NCI-H82 (cell line): ENCODE measurements at places on chromosomes 13 and 19.

- DNase-seq = no peak
Measured at GRCh38 chr19:39951686-39952085, 17.3 kb upstream of the FCGBP start.

DNA sequence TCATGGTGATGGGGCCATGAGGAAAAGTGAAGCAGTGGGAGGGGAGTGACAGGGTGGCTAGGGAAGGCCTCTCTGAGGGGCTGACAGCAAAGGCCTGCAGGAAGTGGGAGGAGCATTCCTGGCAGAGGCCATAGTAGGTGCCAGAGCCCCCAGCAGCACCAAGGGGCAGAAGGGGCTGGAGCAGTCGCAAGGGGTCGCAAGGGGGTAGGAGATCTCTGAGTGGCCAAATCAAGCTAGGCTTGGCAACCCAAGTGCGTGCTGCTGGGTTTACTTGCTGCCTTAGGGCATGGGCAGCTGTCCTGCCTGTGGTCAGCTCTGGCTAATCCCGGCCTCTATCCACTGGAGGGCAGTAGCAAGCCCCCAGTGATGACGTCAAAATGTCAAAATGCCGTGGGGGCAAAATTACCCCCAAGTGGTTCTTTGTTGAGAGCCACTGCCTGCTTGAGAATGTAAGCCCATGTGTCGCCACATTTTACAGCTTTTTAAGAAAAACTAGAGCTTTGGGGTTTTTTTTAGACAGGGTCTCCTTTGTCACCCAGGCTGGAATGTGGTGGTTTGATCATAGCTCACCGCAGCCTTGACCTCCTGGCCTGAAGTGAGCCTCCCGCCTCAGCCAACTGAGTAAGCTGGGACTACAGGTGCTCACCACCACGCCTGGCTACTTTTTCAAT, 11.8 kb downstream of the CCDC97 start:
- DNase-seq = peak; percentile 56

GRCh38 chr13:83975655-83976165, 93.4 kb upstream of the SLITRK1 start:
- DNase-seq = no peak

DNA sequence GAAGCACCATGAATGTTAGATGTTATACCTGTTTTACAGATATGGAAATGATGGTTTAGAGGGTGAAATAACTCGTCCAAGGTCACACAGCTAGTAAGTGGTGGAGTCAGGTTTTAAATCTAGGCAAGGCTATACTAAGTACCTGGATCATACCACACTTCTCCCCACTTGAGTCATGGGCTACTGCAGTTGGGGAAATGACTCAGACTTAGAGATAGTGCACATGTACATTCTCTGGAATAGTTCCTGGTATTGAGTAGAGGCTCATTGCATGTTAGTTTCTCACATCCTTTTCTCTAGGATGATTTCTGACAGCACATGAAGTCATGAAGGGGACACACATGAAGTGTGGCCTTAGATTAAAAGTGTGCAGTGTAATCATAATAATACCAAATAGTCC, 76.2 kb upstream of the TNFSF11 start:
- DNase-seq = no peak

- DNase-seq = peak; percentile 39
Measured at GRCh38 chr19:44003461-44004009, 778 bp downstream of the ZNF230 start.

DNA sequence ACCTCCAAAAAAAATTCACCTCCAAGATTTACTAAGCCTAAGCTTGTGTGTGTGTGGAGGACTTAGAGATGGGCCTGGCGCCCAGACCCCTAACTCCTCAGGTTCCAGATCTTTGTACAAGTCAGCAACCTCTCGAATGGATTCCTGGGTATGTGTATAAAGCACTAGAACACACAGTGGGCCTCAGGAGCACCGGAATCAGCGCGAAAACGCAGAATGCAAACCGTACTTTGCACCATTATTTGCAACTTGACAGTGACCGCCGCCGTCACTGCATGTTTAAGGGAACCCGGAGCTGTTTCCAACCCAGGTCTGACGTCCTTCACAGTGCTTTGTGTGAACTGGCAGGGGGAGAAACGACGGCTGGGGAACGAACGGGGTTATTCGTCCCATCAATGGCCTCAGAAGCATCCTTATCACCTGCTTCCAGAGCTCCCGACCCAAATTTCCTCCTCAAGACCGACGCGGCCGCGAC, 688 bp downstream of the ZNF606 start:
- DNase-seq = peak; percentile 47

DNA sequence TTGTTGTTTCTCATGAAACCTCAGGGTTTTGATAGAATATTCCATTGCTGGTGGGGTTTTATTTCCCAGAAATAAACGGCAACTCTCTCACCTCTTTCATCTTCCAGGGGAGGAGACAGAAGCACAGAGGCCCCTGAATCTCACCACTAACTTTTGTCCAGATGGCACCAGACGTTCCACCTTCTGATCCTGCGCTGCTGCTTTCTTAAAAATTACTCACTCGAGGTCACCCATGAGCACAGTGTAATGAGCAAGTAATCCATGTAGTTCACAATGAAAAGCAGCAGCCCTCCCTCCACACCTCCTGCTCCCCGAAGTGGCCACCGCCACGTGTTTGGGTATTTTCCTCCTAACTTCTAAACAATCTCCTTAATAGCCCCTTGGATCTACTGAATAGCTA, 51.3 kb downstream of the TEX29 start:
- DNase-seq = no peak

GRCh38 chr13:47650209-47650608, 350.9 kb downstream of the SUCLA2 start:
- peak; percentile 50 for DNase-seq

- no peak for DNase-seq
Measured at GRCh38 chr13:36536546-36536945, 104.3 kb downstream of the CCNA1 start.

- no peak for DNase-seq
Measured at GRCh38 chr19:5067678-5068077, 98.8 kb downstream of the KDM4B start.

GRCh38 chr19:1882089-1882785, 3.1 kb downstream of the ABHD17A start:
- DNase-seq = no peak

- no peak for DNase-seq
Measured at GRCh38 chr13:26425443-26426358, 131.8 kb upstream of the WASF3 start.

GRCh38 chr13:36807616-36808015, 11.4 kb upstream of the RFXAP start:
- no peak for DNase-seq

DNA sequence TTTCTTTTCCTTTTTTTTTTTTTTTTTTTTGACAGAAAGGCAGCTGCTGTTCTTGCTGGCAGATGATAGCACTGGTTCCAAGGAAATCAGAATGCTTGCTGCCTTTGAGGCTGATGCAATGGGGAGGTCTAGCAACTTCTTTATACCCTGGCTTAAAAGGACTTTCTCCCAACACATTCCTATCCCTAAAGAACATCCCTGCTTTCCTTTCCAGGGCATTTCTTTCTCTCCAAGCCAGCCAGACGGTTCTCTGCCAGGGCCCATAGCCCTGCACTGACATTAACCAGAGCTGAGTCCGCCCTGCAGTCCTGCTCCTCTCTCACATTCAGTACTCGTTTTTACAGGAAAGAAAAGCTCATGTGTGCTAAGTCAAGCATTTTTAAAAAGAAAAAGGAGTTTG, 133.9 kb upstream of the WASF3 start:
- DNase-seq = no peak

DNA sequence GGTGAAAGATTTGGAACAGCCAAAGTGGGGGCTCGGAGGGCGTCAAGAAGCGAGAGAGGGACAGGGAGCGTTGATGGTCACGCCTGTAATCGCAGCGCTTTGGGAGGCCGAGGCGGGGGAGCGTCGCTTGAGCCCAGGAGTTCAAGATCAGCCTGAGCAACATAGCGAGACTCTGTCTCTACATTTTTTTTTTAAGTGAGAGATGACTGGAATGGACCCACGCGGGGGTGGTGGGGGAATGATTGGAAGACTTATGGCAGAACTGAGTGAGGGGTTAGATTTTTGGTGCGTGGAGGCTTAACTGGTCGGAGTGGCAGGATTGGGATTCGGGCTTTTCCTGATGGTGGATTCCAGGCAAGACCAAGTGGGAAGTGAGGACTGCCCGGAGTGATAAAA, 725 bp downstream of the PSMD8 start:
- peak; percentile 55 for DNase-seq

GRCh38 chr13:111460548-111461444, 140.4 kb downstream of the TEX29 start:
- peak; percentile 57 for DNase-seq

- DNase-seq = no peak
Measured at GRCh38 chr19:45419895-45420294, 3.8 kb downstream of the ERCC1 start.

DNA sequence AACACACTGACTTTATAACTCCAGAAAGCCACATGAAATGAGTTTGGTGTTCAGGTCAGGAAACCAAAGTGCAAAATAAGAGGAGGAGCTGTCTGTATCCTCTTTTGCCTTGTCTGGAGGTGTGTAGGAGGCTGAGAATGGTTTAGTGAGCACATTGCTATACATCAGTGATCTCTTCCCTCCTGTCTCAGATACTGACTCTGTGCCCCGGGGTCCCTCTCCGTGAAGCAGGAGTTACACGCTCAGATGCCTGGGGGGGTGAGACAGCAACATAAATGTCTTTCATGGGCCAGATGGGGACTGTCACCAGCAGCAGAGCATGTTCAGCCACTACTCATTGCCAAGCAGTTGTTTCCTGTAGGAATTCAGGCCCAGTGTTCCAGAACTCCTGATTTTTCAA, 285.4 kb downstream of the ATP8A2 start:
- DNase-seq = no peak

- no peak for DNase-seq
Measured at GRCh38 chr13:85537601-85538000, 261.6 kb downstream of the SLITRK6 start.

GRCh38 chr13:40961214-40961613, 57.9 kb downstream of the ELF1 start:
- DNase-seq = no peak

DNA sequence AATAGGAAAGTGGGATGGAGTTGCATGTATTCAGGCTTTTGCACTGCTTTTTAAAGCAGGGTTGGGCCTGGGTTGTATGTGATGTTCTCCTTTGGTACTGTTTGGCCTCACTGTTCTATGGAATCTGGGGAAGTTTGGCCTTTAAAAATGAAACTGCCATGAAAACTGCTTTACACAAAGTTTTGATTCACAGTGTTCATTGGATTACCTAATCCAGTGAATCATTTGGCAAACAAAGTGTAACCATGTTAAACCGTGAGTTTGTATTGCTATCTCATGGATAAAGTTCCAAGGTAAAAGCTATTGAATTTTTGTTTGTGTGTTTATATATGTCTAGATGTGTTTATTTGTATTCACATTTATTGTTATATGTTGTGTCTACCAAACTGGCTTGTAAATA, 1658.6 kb downstream of the OLFM4 start:
- no peak for DNase-seq

- DNase-seq = no peak
Measured at GRCh38 chr13:30665638-30666037, 47.9 kb downstream of the USPL1 start.

GRCh38 chr13:70390968-70391367, 282.7 kb upstream of the KLHL1 start:
- peak; percentile 48 for DNase-seq

DNA sequence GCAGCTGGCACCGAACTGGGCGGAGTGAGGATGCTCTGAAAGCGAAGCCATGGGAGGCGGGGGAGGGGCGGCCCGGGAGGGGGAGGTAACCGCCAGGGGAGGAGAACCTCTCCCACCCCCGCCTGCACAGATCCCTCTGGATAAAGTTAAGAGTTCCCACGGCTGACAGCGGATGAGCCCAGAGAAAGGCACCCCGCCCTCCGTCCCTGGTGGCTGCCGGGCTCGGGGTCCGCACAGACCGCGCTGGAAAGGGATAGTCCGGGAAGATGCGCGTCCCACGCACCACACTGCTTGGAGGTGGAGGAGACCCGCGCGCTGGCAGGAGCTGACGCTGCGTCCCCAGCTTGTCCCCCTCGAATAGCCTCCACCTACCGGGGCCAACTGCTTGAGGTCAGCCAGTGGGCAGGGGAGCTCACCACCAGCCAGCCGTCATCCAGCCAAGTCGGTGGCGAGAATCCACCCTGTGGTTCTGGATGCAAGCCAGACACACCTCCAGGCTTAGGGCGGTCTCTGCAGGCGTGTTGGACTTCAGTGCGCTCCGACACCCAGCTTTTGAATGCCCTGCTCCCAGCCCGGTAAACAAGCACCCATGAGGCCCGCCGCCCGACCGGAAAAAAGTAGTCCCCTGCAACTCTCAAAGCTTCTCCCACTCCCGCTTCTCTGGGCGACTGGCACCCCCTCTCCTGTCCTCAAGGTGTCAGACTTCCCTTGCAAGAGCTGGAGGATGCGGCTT, at the start of gene TRPC4:
Gene TRPC4 (minus strand): TSS at position 17 of the 733 bp plus-strand sequence. CDS start 86,439 bp downstream, outside the sequence.
- DNase-seq = peak; percentile 78

DNA sequence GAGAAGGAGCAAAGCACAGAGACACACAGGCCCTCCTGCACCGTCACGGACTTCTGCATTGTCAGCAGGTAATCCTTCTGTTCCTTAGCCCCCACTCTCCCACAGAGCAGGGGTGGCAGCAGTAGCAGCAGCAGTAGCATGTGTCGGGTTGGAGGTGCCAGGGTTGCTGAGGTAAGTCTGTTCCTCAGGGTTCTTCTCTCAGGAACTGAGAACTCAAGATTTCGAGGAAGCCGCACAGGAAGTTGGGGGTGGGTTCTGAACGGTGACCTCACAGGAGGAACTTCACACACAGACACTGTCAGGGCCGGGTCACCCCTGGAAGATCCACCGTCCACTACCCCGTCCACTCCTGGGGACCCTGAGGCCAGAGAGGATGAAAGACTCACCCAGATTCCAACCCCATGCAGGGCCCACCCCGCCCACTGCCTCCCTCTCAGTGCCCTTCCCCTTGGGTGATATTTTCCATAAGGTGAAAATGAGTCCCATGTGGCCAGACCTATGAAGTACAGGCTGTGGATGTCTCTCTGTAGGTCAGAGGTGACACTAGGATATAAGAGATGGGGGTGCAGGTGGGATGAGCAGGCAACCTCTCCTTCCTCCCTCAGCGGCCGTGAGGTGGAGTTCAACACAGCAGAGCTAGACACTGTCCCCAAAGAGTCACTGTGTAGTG, at the start of gene SIGLEC12:
Gene SIGLEC12 (minus strand): TSS at position 207 of the 670 bp plus-strand sequence. CDS start 67 bp downstream, at position 140.
- DNase-seq = no peak

- no peak for DNase-seq
Measured at GRCh38 chr13:32254916-32255723, 60.0 kb downstream of the ZAR1L start.
